Parietal lobe (tissue), 2 donors: ENCODE measurements at places on chromosomes 2 and 18. TPM values are rescaled to one million over a fixed set of nuclear protein-coding genes. Genes with fewer than 3 reads are reported as not detected.

Gene ANXA4
- 6.6 TPM for total RNA-seq

Gene RESP18
- not detected for total RNA-seq

Gene TUBA4B
- not detected for total RNA-seq

Gene C18orf32
- total RNA-seq, result 41.6 TPM

Gene TIGD1
- total RNA-seq, result 14.1 TPM

Gene OTOS
- total RNA-seq, result not detected

Gene FAM161A
- 29.1 TPM for total RNA-seq

Gene FOXD4L1
- total RNA-seq, result 0.63 TPM

Gene NCKAP1
- 259 TPM for total RNA-seq

Gene TRAK2
- total RNA-seq, result 51.6 TPM

Gene ACOXL
- total RNA-seq, result not detected

Gene CD8A
- total RNA-seq, result 1.3 TPM

Gene RND3
- total RNA-seq, result 152 TPM

Gene TEKT4
- total RNA-seq, result not detected

Gene RDH14
- total RNA-seq, result 21.9 TPM

Gene GFPT1
- 67.3 TPM for total RNA-seq

Gene ARHGAP15
- 19.4 TPM for total RNA-seq

Gene UGT1A4
- not detected for total RNA-seq

Gene FAM228A
- total RNA-seq, result 9.4 TPM

Gene SLC23A3
- 0.63 TPM for total RNA-seq

Gene TBC1D8
- 12.5 TPM for total RNA-seq

Gene CCDC74A
- 7.2 TPM for total RNA-seq

Gene HOXD3
- total RNA-seq, result not detected

Gene ERBB4
- total RNA-seq, result 151 TPM

Gene GAREM1
- 33.5 TPM for total RNA-seq

Gene GALNT3
- total RNA-seq, result 7.8 TPM

Gene TEX51
- total RNA-seq, result not detected

Gene HOXD13
- total RNA-seq, result not detected

Gene TTN
- total RNA-seq, result 6.3 TPM

Gene LDAH
- total RNA-seq, result 23.5 TPM

Gene CNGA3
- total RNA-seq, result 6.3 TPM

Gene EFHD1
- 0.63 TPM for total RNA-seq
